Common myeloid progenitor, CD34-positive (primary cell): ENCODE measurements at places on chromosomes 13 and 19.
A peak's percentile ranks its signal among the peaks of the same experiment; 100 is the strongest.

GRCh38 chr19:32976223-32976805, 4.3 kb downstream of the FAAP24 start:
- peak; percentile 64 for DNase-seq

DNA sequence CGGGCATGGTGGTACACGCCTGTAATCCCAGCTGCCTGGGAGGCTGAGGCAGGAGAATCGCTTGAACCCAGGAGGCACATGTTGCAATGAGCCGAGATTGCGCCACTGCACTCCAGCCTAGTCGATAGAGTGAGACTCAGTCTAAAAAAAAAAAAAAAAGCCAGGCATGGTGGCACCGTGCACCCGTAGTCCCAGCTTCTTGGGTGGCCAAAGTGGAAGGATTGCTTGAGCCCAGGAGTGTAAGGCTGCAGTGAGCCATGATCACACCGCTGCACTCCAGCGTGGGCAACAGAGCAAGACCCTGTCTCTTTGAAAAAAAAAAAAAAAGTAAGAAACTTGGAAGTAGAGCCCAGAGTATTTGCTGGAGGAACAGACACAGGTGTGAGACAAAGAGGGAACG, 27.7 kb downstream of the CCDC8 start:
- no peak for DNase-seq

- DNase-seq, result no peak
Measured at GRCh38 chr13:38900188-38900587, 90.4 kb downstream of the STOML3 start.

GRCh38 chr13:44074611-44075010, 194.9 kb downstream of the LACC1 start:
- DNase-seq, result no peak

DNA sequence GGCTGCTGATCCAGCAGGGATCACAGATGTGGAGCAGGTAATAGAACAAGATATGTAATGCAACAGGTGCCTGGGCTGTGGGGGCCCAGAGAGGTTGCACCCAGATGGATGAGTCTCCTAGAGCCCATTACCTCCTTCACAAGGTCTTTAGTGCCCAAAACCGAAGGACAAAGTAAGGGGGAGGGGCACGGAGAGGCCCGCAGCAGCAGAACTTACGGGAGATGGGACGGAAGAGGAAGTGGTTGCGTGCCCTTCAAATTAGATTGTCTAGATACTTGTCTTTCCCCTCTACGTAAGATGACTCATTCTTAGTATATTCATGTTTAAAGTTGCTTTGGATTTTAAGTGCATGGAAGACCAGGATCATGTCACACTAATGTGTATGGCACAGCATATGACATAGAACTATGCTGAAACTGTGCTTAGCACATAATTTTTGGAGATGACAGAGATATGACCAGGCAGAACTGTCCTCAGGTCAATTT, 5.7 kb upstream of the MRPS31 start:
- DNase-seq, result peak; percentile 94

DNA sequence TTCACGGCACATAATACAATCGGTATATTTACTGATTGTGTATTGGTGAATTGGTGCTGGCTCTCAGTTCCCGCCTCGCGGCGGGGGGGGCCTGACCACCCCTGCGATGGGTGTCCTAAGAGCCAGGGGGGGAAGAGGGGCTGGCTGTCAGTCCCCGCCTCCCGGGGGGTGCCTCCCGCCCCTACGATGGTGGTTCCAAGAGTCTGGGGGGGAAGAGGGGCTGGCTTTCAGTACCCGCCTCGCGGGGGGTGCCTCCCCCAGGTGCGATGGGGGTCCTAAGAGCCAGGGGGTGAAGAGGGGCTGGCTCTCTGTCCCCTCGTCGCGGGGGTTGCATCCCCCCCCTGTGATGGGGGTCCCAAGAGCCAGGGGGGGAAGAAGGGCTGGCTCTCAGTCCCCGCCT, 2321.8 kb upstream of the PCDH20 start:
- no peak for DNase-seq

DNA sequence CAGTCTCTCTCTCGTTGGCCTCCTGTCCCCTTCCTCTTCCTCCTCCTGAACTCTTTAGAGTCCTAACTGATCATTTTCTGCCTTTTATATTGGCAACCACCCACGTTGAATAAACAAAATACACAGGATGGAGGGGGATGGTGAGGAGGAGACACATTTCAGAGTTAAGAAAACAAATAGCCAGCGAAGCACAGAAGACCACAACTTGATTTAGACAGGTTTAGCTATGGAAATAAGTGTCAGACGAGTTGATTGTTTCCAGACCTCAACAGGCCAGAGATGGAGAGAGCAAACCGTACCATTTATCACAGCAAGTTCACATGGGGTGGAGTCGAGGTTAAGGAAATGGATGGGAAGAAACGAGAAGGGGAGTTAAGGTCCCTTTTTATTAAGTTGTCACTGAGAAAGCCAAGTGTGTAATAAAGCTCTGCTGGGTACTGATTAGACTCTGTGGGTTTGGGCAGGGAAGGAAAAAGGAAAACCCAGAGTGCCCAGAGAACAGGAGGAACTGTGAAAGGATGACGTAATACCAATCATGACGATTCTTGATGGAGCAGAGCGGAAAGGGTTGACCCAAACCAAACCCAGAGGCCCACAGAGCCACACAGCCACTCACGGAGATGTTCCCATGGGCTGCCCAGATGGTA, 11.1 kb upstream of the SERP2 start:
- DNase-seq, result peak; percentile 91

DNA sequence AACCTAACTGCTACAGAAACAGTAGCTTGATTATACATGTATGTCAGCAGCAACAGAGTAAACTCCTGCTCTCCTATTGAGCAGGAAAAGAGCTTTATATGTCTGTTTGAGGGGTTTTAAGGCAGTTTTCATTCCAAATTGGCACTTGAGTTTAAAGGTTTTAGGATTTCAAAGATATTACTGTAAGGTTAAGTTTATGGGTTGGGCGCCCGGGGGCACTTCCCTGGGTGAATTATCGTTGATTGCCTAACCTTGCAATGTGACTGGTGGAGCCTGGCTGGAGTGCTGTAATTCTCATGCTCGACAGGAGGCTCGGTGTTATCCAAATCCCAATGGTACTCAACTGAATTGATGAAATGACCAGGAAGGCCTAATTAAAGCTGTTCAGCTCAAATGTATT, 1586.1 kb downstream of the OLFM4 start:
- DNase-seq, result no peak

GRCh38 chr19:28297036-28297435, 915.9 kb downstream of the UQCRFS1 start:
- DNase-seq, result no peak

GRCh38 chr19:18021121-18021755, 13.3 kb downstream of the ARRDC2 start:
- peak; percentile 96 for DNase-seq

DNA sequence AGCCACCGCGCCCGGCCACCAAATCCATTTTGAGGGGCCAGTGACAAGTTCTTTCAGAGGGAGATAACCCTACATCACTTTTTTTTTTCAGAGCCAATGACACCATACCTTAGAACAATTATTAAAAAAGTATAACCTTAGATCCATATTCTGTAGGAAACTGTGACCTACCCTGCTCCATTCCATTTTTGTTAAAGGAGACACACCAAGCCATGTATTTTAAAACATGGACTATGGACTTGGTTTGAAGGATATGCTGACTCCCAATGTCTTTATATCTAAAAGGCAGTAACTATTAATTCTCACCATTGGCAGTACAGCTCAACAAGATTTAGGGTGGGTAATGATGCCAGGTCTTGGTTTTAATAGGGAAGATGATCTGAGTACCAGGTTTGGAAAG, 1.1 kb downstream of the GSK3A start:
- DNase-seq, result no peak

- peak; percentile 16 for DNase-seq
Measured at GRCh38 chr19:13149628-13150186, 468 bp downstream of the STX10 start.

DNA sequence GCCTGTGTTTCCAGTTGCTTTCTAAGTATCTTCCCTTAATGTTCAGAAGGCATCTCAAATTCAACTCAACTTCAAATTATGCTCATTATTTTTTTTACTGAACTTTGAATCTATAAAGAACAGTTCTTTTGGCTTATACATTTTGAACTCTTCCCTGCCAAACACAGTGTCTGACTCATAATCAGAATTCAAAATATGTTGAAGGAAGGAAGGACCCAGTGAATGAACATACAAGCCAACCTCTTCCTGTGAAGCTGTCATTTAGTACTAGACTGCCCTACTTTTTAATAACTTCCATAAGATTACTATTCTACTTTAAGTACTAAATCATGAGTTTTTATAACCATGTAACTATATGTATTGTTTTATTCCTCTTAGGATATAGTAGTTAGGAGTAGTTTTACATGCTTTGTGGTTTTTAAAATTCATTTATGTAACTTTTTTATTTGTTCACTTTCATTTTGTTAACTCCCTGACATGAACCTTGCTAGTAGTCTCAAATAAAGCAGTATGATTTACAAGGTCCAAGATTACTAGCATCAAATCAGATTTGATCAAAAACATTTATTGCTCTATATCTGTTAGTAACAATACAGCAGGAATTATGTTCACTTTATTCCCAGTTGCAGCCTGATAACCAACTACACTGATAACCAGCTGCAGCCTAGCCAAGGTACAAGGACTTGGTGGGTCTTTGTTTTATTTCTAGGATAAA, 6.4 kb downstream of the NUDT15 start:
- DNase-seq, result no peak

- peak; percentile 27 for DNase-seq
Measured at GRCh38 chr19:11736696-11737095, 2.0 kb downstream of the ZNF823 start.

- DNase-seq, result no peak
Measured at GRCh38 chr13:112740502-112741131, 50.8 kb downstream of the ATP11A start.

- peak; percentile 47 for DNase-seq
Measured at GRCh38 chr13:26914624-26915023, 154.0 kb upstream of the GPR12 start.

- no peak for DNase-seq
Measured at GRCh38 chr19:17739121-17739875, 12.0 kb upstream of the FCHO1 start.

DNA sequence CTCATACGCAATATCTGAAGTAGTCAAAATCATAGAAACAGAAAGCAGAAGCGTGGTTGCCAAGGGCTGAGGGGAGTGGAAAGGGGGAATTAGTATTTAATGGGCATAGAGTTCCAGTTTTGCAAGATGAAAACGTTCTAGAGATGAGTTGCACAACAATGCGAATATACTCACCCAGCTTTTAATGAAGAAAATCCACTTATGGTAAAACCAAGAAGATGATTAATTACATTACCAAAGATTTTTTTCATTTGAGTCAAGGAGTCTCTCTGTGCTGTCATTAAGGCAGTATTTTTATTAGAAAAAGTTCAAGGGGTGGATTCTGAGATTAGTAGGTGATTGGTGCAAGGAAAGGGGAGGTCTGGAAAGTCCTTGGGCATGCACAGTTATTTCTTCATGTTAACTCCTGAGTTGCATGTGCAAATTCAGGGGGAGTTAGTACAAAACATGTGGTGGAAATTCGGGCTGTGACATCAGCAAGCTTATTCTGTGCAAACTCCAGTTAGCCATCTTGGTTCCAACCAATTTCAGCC, 6.9 kb upstream of the CBY2 start:
- DNase-seq, result no peak

- no peak for DNase-seq
Measured at GRCh38 chr19:49971991-49972411, 11.0 kb upstream of the SIGLEC11 start.

DNA sequence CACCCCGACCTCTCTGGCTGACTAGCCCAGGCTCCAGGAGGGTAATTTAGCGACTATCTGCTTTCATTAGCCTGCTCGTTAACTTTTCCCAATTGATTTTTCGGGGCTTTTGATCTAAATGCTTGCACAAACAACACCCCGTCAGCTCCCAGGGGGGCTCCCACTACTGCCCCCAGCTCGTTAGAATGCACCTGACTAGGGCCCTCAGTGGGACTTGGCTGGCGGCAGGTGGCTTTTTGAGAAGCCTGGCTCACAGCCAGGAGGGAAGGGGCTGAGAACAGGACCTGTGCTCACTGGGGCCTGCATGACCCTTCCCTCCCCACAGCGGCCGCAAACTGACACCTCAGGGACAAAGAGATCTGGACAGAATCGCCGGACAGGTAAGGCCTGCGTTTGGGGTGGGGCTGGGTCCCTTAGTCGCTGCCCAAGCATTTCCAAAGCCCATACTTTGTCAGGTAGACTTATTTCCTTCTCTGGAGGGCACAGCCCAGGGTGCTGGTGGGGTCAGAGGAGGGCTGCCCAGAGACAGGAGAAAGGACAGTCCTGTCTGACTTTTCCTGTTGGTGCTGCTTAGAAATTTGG, 7.6 kb upstream of the CD79A start:
- no peak for DNase-seq

DNA sequence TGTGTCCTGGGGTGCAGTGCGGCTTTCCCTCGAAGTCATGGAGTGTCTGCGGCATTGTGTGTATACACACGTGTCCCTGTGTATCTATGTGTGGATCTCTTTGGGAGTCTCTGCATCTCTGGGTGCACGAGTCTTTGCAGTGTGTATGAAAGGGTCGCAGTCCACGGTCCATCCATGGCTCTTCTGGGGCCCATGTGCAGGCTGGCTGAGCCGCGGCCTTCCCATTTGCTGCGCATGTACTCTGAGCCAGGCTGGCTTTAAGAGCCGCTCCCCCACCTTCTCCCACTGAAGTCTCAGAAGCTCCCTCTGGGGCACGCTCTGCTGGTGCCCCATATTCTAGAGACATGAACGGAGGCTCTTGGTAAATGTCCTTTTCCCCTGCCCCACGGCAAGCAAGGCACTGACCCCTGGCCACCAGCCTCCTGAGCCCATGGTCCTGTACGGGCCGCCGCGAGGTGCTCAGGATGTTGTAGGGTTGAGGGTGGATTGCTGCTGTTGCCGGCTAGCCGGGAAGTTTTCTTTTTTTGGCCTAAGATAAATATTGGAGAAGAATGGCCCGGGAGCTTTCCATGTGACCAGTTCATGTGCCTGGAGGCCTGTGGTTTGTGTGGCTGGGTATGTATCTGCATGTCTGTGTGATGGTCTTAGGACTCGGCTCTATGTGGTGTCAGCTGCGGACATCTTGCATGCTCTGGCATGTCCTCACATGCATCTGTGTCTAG, 31.9 kb downstream of the PAK4 start:
- DNase-seq, result no peak

DNA sequence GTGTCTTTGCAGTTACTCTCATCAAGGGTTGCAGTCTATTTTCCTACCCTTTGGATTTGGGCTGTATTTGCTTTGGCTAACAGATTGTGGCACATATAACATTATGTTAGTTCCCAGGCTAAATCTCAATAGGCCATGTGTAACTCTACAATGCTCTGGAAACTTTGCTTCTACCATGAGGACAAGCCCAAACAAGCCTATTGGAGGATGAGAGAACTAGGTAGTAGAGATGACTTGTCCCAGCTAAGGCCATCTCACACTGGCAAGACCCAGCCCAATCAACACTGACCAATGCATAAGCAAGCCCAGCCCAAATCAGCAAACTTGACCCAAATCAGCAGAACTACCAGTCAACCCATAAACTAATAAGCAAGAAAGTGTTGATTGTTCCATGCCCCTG, 311.8 kb downstream of the NDFIP2 start:
- DNase-seq, result no peak

- no peak for DNase-seq
Measured at GRCh38 chr13:38826182-38826813, 139.4 kb downstream of the FREM2 start.

- DNase-seq, result no peak
Measured at GRCh38 chr13:28218679-28219078, 80.3 kb downstream of the PAN3 start.

- DNase-seq, result no peak
Measured at GRCh38 chr19:42115219-42115618, 17.0 kb downstream of the POU2F2 start.
